Stimulated activated CD8-positive, alpha-beta memory T cell treated with anti-CD3 and anti-CD28 coated beads, Interleukin-4, amount 100 ng/mL, for 1 hour (primary cell): ENCODE measurements at places on chromosomes 1 and 21.

DNA sequence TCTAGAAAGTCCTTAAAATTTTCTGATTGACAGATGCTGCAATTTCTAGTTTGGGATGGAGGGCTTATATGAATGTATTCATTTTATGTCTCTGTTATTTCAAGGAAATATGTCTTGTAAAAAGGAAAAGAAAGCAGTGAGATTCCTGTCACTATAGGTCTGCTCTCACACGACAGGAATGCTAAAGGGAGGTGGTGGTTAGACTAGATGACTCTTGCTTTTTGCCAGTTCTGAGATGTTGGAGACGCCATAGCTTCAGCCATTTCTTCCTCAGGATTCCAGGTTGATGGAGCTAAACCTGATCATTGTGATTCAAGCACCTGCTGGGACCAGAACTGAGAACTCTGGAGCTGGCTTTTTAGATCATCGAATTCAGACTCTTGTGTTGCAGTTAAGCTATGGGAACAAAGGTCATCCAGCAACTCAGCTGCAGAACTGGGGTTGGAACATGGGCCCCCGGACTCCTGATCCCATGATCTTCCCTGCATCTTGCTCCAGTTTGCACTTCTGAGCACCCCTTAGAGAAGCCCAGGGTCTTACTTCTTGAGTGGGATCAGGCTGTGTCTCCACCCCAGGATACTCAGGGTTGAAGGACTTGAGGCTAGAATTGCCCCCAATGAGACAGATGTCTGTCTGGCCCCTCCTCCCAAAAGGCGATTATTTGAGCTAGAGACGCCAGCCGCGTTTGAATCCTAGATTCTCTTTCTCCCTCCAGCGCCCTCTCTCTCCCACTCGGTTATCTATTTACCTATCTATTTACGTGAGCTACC, 46.7 kb upstream of the FOXO6 start:
- DNase-seq = no peak

GRCh38 chr1:41528726-41529605, 44.5 kb upstream of the EDN2 start:
- no peak for DNase-seq

DNA sequence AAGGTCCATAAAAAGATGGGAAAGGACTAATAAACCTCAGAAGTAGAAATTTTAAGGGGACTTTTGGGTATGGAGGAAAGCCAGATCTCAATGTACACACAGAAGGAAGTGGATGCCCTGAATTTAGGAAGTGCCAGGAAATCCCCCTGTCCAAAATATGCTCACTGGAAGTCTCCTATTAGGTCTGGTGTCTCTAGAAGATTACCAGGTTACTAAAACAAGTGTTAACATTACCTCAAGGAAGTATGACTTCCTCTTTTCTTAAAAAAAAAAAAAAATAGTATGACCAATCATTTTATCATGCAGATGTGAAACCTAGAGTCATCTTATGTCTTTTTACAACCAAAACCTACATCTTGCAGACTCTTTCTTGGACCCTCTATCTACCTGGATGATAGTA, 30.7 kb downstream of the CD58 start:
- no peak for DNase-seq

GRCh38 chr1:230286166-230286889, 139.8 kb downstream of the PGBD5 start:
- no peak for DNase-seq

DNA sequence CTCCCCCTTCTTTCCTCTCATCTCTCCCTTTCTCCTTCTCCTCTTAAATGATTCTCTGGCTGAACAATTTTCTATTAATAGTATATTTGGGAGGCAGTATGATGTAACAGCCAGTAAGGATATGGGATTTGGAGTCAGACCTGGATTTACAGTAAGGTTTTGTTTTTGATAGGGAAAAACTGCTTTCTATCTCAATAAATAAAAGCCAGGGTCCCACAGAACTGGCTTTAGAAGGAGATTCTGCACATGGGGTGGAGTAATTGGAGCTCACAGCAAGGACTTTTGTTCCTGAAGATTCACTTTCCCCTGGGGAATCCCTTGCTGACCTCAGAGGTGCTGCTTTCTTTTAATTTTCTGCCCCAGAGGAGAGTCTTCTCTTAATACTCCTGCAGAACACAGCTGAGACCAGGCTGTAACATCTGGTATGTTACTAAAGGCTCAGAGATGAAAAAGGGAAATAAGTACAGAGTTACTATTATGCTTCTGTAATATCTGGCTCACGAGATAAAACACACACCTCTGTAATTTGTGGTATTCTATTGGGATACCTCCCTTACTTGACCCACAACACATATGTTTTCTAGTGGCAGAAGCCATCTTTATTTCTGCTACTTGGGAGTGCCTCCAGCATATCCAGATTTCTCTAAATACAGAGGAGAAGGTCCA, 13.4 kb downstream of the EPB41 start:
- no peak for DNase-seq

DNA sequence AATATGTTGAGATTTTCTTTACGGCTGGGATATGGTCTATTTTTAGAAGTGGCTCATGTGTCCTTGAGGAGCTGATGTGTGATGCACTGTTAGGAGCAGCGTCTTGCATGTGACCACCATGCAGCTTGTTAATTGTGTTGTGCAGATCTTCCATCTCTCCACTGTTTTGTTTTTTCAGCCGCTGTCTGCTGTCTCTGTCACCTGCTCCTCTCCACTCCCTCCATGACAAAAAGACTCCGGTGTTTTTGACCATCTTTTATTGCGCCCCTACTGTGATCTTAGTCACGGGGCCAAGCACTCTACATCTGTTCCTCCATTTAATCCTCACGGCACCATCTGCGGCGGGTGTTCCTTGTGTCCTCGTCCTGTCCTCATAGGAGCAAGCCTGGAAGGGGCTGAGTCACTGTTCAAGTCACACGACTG, 51.8 kb downstream of the ADARB1 start:
- no peak for DNase-seq

- DNase-seq = no peak
Observed at GRCh38 chr1:14852291-14852690, 253.8 kb downstream of the KAZN start.

DNA sequence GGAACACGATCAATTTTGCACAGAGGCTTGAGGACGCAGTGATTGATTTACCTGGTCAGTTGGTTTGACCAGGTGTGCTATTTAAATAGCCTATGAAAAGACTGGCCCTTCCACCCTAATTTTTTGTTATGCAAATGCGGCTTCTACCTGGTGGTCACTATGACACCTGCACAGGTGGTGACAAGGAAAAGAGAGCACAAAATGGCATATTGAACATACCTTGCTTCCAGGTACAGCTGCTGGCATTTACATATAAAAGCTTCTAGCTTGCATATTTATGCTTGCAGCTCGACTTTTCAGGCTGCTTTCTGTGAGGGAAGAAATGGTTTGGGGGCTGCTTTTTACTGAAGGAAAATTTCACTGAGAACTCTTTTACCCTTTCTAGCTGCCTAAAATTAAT, 15.3 kb upstream of the FMO4 start:
- DNase-seq = no peak

DNA sequence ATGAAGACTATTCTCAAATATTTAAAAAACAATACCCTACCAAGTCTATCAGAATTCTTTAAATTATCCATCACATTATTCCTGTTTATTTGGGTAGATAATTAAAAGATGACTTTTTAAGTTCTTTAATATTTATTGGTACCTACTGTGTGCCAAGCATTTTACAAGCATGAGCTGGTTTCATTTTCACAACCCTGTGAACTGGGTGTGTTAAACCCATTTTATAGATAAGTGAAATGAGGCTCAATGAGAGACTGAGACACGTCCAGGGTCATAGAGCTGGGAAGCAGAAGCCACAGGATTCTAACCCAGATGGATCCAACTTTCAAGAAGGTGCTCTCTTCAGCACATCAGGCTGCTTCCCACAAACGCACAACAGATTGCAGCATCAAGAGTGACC, 12.3 kb downstream of the LRRN2 start:
- DNase-seq = no peak

DNA sequence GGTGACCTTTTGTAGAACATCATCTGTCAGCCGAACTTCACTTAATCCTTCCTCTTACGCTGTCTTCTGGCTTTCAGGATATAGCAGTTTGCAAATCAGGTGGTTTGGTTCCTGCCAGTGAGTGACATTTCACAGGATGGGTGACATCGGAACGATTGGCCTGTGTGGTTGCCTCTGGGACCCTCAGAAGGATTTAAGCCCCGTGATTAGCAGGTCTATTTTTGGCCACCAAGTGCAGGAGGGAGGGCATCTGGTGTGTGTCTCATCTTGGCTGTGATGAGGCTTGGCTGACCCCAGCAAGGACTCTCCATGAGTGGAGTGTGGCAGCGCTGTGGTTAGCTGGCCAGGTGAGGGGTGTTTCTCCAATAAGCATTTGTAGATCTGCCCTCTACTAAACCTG, 407.6 kb upstream of the VAMP3 start:
- DNase-seq = no peak

DNA sequence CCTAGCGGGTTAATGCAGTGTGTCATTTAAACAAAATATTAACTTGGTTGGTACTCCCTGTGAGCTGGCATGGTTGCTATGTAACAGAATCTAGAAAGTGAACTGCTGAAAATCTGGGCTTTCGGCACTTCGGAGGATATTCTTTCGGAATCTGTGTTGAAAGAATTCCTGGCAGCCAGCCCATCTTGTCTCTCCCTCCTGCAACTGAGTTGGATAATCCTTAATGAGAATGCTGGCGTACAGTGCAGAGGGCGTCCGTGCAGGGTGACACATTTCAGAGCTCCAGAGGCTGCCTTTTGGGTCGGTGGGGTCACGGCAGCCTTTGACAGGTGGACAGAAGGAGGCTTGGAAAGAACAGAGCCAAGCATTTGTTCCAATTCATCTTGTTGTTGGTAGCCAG, 3.7 kb downstream of the KAZN start:
- DNase-seq = no peak

DNA sequence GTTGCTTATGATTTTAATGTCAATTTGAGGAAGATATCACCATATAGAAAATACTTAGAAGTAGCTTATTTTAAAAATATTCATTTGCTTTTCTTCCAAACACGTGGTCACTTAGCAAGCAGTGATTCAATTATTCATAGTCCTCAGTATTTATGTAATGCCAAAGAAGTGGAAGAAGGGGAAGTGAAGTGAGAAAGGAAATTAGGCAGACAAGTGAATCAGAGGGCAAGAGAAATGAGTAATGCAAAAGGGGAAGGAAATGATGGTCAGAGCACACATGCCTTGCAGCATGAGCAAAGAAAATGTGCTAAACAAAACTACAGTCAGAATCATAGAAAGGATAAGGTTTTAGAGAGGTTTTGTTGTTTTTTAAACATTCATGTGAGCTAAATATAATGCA, 31.8 kb downstream of the SDCCAG8 start:
- no peak for DNase-seq

GRCh38 chr1:10623686-10624145, 149.0 kb downstream of the PEX14 start:
- no peak for DNase-seq

GRCh38 chr1:89633800-89634625, 1.1 kb downstream of the LRRC8C start:
- DNase-seq = no peak

DNA sequence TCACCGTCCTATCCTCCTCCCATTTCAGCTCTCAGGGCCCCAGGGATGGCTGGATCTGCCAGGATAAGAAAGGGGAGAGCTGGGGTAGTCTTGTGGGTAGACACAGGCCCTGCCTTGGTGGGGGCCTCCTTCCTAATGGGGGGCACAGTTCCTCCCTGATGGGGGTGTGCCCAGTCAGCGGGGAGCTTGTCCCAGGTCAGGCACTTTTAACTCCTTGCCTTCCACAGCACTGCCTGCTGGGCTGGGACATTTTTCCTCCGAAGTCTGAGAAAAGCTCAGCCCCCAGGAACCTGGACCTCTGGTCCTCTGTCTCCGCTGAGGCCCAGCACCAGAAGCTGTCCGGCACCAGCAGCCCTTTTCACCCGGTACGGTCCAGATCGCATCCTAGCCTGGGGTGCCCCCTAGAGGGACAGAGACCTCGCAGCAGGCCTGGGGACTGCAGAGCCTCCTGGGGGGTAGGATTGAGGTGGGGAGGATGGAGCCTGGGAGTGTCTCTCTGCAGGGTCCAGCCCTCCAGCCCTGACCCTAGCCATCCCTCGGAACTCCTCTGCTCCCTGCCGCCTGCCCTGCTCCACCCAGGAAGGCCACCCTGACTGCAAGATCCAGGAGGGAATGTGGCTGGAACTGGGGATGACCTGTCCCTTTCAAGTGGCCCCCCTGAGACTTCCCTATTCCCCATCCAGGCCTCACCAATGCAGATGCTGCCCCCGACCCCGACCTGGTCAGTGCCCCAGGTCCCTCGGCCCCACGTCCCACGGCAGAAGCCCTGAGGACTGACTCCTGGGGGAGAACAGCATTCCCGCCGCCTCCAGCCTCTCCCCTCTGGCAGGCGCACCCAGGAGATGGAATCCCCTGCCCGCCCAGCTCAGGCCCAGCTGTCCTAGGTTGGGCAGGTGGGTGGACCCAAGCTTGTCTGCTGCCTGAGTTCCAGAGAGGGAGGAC, 12.0 kb downstream of the MIIP start:
- DNase-seq = no peak

GRCh38 chr1:235429143-235429542, 61.9 kb downstream of the TBCE start:
- DNase-seq = no peak

DNA sequence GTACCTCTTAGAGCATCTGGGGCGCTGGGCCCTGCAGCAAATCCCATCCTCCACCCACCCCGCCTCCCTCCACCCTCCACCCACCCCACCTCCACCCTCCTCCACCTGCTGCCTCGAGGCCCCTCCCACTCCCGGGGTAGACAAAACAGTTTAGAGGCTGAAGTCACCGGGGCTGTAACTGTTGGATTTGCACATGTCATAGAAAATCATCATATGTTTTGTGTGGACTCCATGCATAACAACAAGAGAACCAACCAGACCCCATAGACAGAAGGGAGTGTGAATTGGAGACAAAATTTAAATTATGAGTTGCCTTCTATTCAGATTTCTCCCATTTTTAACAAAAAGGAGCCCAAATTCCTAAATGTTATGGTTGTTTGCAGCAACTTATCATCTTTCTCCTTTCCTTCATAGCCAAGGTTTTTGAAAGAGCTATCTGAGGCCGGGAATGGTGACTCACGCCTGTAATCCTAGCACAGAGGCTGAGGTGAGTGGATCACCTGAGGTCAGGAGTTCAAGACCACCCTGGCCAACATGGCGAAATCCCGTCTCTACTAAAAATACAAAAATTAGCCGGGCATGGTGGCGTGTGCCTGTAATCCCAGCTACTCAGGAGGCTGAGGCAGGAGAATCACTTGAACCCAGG, 28.2 kb upstream of the LGALS8 start:
- DNase-seq = no peak

DNA sequence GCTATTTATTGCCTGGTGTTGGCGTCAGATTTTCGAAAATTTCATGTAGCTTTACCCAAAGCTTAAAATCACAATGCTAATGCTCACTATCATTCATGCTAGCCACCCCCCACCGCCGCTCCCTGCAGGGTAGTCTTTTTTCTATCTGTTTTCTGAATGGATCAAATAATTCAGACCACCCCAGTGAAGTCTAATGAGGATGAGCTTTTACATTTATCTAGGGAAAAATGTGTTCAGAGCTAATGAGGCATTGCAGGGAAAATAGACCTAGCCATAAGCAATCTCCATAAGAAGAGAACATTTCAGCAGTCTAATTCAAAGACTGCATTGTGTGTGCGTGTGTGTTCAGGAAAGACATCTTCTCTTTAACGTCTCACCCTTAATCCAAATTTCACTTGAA, 533.0 kb upstream of the PRMT6 start:
- DNase-seq = no peak
